Muscle of back (tissue), 13 donors: ENCODE measurements at places on chromosomes 12 and 14.

- no peak for DNase-seq
Observed at GRCh38 chr14:101781240-101782061, 19.9 kb downstream of the PPP2R5C start.

GRCh38 chr14:51228391-51228790 lies 11.7 kb upstream of the TMX1 start:
- DNase-seq: no peak

- DNase-seq: no peak
Observed at GRCh38 chr12:45231515-45232145, 15.7 kb downstream of the ANO6 start.

- DNase-seq: no peak
Observed at GRCh38 chr12:51846911-51847642, 1.4 kb downstream of the FIGNL2 start.

- DNase-seq: peak; percentile 58
Observed at GRCh38 chr14:32469388-32470160, 140.5 kb downstream of the AKAP6 start.

DNA sequence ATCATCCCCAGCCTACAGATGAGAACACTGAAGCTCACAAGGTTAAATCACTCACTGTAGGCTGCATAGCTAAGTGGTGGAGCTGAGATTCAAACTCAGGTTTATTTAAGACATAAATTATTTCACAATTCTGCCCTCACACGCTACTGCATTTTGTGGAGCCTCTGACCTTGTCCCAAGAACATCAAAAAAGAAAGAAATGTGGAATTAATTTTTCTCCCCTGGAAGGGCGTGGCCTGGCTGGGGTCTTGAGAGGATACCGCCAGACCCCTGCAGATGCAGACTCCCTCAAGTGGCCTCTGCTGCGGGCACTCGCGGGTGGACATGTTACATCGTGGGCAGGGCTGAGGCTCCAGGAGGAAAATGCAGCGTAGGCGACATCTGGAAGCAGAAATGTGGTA lies 40.6 kb downstream of the LTBP2 start:
- DNase-seq: no peak

- DNase-seq: peak; percentile 32
Observed at GRCh38 chr14:75522224-75522982, at the start of gene BATF. BATF (plus strand) TSS chr14:75522469; CDS start chr14:75522683, 214 bp downstream.

GRCh38 chr12:53481939-53482586 lies 17.2 kb downstream of the MAP3K12 start:
- no peak for DNase-seq

GRCh38 chr14:22539831-22540230 lies 49.2 kb downstream of the DAD1 start:
- DNase-seq: no peak

GRCh38 chr12:26573225-26573909 lies 259.6 kb downstream of the ITPR2 start:
- no peak for DNase-seq

GRCh38 chr14:59020382-59020781 lies 168.1 kb upstream of the DAAM1 start:
- DNase-seq: no peak

- DNase-seq: peak; percentile 77
Observed at GRCh38 chr12:67394550-67394949, 125.4 kb downstream of the CAND1 start.

- DNase-seq: peak; percentile 71
Observed at GRCh38 chr12:76266797-76267196, 81.4 kb downstream of the BBS10 start.

DNA sequence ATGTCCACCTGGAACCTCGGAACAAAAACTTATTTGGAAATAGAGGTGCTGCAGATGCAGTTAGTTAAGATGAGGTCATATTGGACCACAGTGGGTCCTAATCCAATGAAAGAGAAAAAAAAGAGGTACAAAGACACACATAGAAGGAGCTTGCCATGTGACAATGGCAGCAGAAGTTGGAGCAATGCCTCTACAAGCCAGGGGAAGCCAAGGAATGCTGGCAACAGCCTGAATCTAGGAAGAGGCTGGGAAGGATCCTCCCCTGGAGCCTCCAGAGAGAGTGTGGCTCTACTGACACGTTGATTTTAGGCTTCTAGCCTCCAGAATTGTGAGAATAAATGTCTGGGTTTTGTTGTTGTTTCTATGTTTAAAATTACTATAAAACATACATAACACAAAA lies 521.8 kb upstream of the CCDC196 start:
- no peak for DNase-seq

DNA sequence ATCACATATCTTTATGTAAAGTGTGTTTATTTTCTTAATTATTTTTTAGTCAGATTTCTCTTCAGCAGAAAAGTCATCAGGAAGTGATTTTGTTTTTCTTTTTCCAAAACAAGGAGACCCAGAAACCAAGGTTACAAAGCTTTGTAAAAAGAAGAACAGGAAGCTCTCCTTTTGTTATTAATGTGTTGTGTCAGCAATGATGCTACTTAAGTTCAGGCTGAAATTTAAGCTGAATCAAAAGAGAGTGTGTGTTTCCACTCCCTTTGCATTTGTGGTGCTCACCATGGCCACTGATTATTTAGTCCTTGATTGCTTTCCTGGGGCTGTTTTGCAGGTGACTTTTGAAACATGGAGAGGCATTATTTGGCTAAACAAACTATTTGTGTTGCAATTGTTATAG lies 155.3 kb upstream of the ATP2B1 start:
- no peak for DNase-seq

DNA sequence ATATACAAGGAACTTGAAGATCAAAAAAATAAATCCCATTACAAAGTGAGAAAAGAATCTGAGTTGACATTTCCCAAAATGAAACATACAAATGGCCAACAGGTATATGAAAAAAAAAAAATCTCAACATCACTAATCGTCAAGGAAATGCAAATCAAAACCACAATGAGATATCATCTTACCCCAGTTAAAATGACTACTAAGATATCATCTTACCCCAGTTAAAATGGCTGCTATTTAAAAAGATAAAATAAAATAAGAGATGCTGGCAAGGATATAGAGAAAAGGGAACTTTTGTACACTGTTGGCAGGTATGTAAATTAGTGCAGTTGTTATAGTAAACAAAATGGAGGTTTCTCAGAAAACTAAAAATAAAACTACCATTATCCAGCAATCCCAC lies 44.4 kb downstream of the PLEKHG7 start:
- DNase-seq: no peak

DNA sequence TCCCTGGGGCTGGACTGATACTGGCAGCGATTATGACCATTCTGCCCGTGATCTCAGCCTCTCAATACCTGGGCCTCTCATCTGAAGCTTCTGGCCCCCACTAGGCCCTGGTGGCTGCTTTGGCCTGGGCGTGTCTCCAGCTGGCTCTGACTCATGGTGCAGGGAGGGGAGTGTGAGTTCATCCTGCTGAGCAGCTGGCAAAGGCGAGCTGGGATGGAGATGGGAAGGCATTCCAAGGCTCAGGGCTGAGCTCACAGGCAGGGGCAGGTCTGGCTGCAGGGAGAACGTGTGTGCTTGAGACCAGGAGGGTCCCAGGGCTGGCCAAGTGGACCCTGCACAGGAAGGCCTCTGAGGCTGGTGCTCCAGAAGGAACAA lies 221.8 kb downstream of the TMEM121 start:
- no peak for DNase-seq

DNA sequence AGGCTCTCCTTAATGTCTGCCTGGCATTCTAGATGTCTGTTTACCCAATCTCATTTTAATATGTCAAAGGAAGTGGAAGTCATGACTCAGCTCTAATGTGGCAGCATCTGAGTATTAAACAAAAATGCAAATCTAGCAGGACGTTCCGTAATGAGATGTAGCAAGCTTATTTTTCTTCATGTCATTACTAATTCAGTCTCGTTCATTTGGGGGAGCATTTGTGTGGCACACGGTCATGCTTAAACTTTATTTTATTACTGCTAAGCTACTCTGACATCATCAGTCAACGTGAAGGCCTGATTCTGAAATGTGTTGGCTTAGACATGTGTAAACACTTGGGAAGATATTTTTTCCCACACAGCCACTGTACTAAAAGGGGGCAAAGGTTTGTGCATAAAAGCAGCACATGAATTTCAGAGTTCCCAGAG lies 326.7 kb upstream of the TMPO start:
- no peak for DNase-seq

- DNase-seq: no peak
Observed at GRCh38 chr14:23580152-23580926, 1.7 kb upstream of the JPH4 start.

DNA sequence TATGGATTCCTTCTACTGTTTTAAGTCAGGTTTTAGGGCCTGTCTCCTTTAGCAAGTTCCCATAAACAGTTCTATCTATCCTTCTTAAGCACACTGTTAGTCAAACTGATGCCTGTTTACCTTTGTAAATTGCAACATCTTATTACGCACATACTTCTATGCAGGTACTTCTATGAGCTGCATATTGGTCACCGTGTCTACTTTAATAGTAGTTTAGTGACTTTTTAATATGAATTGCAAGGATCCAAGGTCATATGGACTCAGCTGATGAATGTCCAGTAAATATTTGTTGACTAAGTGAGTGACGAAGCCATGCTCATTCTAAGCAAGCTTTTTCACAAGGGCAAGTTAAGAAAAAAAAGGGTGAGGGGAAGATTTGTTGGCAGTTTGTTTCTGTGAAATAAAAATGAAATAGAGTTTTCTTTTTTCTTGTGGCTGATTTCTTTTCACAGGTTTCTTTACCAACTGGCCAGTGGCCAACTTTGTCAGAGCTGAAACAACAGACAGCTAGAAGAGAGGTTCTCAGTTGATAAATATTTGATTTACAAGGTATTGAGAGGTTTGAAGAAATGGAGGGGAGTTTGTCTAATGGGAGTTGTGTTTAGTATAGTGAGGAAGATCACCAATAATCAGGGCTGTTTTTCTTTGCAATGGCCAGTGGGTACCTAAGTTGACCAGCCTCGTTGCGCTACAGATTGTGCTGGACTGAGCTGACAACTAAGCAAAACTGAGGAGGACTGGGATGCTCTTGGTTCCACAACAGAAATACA lies 141.1 kb downstream of the SLC15A5 start:
- no peak for DNase-seq

DNA sequence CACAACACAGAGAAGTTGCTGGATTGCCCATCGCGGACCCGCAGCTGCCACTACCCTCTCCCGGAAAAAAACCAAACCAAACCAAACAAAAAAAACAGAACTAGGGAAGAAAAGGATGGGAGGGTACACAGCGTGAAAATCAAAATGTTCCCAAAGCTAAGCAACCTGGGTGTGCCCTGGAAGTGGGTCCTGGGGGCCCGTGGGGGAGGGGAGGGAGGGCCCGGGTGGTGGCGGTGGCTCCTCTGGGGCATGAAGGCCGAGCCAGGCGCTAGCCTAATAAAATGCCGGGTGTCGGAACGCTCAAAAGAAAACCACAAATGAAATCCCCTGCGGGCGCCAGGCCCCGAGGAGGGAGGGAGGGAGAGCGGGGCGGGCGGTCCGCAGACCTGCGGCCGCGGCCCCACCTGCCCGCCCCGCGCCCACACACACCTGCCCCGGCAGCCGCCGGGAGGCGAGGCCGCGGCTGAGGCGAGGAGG lies 787 bp downstream of the HECTD4 start:
- DNase-seq: peak; percentile 44

GRCh38 chr12:128387811-128388422 lies 120.9 kb downstream of the TMEM132C start:
- no peak for DNase-seq

DNA sequence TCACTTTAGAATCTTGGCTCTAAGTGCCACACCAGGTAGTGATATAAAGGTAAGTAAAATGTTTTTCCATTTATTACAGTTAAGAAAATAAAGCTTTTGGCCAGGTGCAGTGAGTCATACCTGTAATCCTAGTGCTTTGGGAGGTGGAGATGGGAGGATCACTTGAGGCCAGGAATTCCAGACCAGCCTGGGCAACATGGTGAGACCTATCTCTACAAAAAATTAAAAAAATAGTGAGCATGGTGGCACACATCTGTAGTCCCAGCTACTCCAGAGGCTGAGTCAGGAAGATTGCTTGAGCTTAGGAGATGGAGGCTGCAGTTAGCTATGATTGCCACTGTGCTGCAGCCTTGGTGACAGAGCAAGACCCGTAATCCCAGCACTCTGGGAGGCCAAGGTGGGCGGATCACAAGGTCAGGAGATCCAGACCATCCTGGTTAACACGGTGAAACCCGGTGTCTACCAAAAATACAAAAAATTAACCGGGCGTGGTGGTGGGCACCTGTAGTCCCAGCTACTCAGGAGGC lies 5.0 kb downstream of the FANCM start:
- DNase-seq: no peak

DNA sequence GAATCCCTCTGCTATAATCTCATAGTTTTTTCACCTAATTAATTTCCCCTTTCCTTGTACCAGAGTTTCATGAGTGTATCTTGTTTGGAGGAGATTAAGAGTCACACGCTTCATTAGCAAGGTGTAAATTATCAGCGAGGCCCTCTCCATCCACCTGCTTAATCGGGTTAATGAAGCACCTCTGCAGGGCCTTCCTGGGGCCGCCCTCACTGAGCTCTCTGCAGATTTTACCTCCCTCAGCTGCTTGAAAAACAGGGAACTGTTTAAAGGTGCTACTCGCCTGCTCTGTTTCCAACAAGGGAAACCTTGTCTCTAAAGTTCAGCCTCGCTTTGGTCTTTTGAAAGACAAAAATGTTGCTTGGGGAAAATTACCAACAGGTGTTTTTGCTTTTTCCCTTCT lies 35.8 kb downstream of the OTX2 start:
- DNase-seq: no peak

GRCh38 chr12:109203480-109203879 lies 87.1 kb downstream of the ACACB start:
- DNase-seq: no peak
